ENCODE measurements at places on chromosomes 5 and 9.

DNA sequence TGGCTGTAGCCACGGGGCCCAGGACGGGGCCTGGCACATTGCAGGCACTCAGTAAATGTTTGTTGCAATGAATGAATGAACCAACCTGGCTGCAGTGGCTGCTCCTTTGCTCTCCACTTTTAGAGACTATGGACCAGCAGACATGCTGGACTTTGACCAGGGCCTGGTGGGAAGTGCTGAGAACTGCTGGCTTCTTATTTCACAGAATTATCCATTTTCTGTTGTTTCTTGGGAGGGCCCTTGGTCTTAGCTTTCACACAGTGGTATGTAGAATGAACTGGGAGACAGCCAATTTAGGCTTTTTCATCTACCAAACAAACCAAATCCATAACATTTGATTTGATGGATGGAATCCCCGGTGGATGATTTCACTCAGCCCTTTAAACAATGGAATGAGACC is 78.0 kb upstream of the LHFPL2 start:
- DNase-seq: no peak

DNA sequence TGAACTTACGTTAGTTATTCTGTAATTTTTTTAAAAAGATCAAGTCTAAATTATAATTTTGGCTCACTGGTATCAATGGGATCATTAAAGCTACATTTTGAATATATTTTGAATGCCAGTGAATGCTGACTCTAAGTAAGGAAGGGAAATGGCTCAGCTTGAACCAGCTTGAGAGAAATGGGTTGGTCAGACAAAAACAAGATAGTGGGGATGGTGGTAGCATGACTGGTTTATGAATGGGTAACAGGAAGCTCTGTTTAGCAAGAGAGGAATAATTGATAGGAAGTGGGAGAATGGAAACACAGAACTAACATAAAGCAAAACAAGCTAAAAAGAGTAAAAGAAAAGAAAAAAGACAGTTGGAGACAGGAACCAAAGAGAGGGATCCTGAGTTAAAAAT is 220.2 kb downstream of the ADAMTS6 start:
- no peak for DNase-seq

- no peak for DNase-seq
Observed at GRCh38 chr9:15935661-15936305, 382.9 kb downstream of the CCDC171 start.

DNA sequence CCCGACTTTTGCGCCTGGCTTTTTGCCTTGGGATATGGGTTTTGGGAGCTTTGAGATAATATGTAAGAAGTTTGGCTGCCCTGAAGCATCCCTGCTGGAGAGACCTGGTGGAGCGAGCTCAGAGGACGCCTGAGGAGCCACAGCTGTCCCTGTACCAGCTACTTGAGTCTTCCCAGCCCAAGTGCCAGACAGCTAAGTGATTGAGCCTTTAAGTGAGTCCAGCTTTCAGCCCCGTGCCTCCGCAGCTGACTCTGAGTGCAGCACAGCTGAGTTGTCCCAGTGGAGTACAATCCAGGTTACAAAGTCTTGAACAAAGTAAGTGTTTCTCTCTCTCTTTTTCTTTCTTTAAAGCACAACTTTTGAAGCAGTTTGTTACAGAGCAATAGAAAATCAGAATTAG is 203.8 kb upstream of the DAP start:
- no peak for DNase-seq

DNA sequence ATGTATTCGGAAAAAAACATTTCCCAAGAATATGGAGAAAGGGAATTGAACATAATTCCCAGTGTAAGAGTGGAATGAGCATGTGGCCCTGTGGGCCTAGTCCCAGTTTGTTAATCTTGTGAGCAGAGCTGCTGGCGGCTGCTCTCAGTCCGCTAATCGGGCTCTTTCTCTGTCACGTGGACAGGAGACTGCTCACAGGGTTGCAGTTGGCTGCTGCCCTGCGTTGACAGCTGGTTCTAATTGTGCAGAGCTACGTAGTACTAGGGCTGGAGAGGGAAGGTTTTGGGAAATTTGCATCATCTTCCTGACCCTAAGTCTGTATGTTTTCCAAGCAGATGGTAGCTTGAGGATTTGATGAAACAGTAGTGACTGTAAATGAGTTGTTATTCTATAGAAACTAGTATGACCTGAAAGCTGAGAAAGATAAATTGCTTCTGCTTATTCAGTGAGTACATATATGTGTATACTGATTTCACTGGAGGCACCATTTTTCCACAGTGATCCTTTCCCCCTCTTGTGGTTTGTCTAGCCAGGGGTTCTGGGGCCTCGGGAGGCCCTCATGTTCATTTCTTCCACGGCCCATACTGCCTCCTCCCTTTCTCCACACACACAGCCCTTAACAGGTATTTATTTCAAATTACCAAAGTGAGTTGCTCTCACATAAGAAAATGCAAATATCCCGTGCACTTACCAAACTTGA is 100.6 kb downstream of the ANGPTL2 start:
- DNase-seq: no peak

DNA sequence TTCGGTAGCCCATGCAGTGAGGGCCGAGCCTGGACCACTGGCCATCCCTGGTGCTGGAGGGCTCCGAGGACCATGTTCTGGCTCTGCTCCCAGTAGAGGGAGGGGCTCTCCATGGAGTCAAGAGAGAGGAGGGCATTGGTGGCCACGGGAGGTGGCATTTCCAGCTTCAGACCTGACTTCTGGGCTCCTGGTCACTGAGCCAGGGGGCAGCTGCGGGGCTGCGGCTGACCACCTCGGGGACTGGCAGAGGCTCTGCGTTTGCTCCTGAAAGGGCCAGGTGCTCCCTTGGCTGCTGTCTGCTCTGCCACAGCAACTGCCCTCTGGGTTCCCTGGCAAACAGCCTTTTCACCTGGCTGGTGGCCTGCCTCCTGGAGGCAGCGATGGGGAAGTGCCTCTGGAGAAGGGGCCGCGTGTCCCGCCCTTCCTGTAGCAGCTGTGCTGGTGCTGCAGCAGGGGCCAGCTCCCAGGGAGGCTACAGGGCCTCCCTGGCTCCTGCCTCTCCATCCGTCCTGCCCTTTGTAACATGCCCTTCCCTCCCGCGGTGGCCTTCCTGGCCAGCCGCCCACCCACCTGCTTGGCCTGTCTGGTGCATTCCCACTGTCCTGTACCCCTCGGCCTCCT is 144.6 kb downstream of the CACNA1B start:
- no peak for DNase-seq

GRCh38 chr5:132086277-132086794 is 12.7 kb downstream of the CSF2 start:
- no peak for DNase-seq

- no peak for DNase-seq
Observed at GRCh38 chr5:17878541-17878940, 244.3 kb downstream of the TAF11L14 start.

GRCh38 chr5:3592298-3592697 is 3.3 kb upstream of the IRX1 start:
- no peak for DNase-seq

- DNase-seq: no peak
Observed at GRCh38 chr9:6929441-6930215, 171.9 kb downstream of the KDM4C start.

- no peak for DNase-seq
Observed at GRCh38 chr5:20972419-20972925, 984.5 kb upstream of the CDH18 start.

- DNase-seq: no peak
Observed at GRCh38 chr5:112691758-112692157, 45.9 kb upstream of the APC start.

- DNase-seq: no peak
Observed at GRCh38 chr5:113902917-113903660, 389.6 kb downstream of the YTHDC2 start.

- no peak for DNase-seq
Observed at GRCh38 chr5:150303070-150303615, 438 bp upstream of the ARSI start.

All from stimulated activated CD8-positive, alpha-beta memory T cell treated with anti-CD3 and anti-CD28 coated beads, Interleukin-7, amount 100 ng/mL, for 48 hours (primary cell).